ENCODE measurements at places on chromosomes 3 and 15.

DNA sequence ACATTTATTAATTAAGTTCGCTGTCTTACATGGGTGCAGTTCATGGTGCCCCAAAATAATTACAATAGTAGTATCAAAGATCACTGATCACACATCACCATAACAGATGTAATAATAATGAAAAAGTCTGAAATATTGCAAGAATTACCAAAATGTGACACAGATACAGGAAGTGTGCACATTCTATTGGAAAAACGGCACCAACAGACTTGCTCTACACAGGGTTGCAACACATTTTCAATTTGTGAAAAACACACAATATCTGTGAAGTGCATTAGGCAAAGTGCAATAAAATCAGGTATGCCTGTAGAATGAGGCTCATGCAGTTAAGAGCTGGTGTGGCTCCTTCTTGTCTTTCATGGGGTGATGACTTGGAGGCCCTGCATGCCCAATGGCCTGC, 265.8 kb downstream of the RPLP1 start:
- no peak for DNase-seq

- DNase-seq: no peak
Observed at GRCh38 chr3:94136133-94136532, 73.3 kb downstream of the NSUN3 start.

- DNase-seq: no peak
Observed at GRCh38 chr15:70023769-70024491, 73.8 kb downstream of the TLE3 start.

DNA sequence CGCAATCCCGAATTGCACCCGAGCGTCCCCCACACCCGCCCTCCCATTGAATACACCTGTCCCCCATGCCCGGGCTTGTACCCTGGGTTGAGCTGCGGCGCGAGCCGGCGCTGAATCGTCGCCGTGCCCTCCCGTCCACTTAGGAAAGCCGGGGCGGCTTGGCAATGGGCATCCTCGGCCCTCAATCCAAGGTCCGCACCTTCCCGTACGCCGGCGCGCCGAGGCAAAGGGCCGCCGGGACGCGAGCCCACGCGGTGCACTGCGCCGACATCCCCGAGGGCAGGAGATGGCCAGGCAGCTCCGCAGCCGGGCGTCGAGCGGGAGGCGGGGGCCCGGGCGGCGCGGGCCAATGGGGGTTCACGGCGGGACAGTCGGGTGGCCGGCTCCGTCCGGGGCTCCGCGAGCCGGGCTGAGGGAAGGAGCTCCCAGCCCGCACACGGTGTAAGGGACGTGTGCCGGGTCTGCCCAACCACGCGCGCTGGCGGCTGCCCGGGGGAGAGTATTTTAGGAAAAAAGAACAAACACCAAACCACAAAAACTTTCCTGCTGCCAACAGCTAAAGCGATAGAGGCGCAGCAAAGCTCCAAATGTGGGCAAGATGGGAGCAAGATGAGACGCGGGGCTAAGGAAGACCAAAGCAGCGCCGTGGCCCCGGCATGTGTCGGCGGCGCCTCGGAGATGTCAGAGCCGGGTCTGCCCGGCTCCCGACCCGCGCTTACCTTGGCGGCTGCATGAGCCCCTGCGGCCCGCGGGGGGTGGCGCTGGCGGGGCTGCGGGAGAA, 621 bp downstream of the RGMA start:
- DNase-seq: no peak

- no peak for DNase-seq
Observed at GRCh38 chr3:45020534-45020933, 5.6 kb upstream of the CLEC3B start.
